ENCODE measurements at places on chromosomes 1 and 21.

DNA sequence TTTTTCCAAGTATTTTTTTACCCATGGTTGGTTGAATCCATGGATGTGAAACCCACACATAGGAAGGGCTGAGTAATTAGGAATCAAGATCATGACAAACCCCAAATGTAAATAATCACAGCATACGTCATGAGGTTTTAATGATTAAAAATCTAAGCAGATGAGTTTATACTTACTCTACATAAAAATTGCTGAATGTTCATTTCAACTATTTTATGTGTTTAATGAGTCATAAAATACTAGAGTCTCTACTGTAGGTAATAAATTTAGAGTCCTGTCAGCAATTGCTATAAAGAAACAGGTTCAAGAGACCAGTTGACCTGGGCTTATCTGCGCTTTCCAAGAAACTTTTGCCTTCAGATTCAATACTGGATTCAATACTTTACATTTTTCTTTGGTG lies 18.2 kb downstream of the CTH start:
- DNase-seq, result no peak

GRCh38 chr1:206579747-206580437 lies 32.4 kb downstream of the EIF2D start:
- DNase-seq, result no peak

- peak; percentile 83 for DNase-seq
Measured at GRCh38 chr1:112718691-112719418, 3.7 kb upstream of the PPM1J start.

GRCh38 chr1:39499668-39500067 lies 8.2 kb downstream of the BMP8A start:
- DNase-seq, result no peak

- no peak for DNase-seq
Measured at GRCh38 chr1:107739201-107739600, 225.8 kb downstream of the VAV3 start.

- DNase-seq, result no peak
Measured at GRCh38 chr1:98964198-98964597, 40.5 kb downstream of the PLPPR5 start.

GRCh38 chr1:20367116-20367585 lies 76.5 kb downstream of the VWA5B1 start:
- DNase-seq, result peak; percentile 87

GRCh38 chr1:234565132-234565531 lies 44.8 kb downstream of the IRF2BP2 start:
- DNase-seq, result no peak

DNA sequence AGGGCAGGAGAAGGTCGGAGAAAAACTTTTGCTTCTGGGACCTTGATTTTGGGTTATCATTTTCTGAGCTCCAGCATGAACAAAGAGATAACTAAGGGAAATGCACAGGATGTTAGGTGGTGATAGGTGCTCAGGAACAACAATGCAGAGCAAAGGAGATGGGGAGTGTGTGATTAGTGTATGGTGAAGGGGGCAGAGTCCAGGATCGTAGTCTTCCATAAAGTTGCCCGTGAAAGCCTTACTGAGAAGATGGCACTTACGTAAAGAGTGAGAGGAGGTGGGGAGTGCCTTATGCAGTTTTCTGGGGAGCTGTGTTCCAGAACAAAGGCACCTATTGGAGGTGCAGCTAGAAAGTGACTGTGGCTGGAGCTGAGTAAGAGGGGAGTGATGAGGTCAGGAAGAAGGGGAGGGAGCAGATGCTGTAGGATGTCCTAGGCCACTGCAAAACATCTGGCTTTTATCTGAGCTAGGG lies 11.6 kb downstream of the KCNK1 start:
- no peak for DNase-seq

GRCh38 chr1:206909161-206909882 lies 12.1 kb downstream of the IL24 start:
- peak; percentile 87 for DNase-seq

DNA sequence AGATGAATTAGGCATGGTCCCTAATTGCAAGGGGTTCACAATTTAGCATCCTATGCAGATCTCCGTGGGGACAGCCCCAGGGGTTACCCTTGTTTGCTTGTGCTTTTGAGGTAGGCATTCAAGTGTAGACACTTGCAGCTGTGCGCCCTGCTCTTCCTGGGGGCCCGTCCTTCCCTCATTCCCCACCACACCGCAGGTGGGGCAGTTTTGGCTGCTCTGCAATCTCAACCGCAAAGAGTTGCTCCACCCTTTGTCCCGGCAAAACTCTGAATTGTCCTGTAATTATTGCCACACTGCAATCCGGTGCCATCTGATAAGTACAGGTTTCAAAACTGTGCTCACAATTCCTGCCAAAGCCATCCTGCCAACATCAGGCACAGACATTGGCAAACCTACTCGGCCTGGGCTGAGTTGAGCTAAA lies 65.4 kb upstream of the LYST start:
- no peak for DNase-seq

DNA sequence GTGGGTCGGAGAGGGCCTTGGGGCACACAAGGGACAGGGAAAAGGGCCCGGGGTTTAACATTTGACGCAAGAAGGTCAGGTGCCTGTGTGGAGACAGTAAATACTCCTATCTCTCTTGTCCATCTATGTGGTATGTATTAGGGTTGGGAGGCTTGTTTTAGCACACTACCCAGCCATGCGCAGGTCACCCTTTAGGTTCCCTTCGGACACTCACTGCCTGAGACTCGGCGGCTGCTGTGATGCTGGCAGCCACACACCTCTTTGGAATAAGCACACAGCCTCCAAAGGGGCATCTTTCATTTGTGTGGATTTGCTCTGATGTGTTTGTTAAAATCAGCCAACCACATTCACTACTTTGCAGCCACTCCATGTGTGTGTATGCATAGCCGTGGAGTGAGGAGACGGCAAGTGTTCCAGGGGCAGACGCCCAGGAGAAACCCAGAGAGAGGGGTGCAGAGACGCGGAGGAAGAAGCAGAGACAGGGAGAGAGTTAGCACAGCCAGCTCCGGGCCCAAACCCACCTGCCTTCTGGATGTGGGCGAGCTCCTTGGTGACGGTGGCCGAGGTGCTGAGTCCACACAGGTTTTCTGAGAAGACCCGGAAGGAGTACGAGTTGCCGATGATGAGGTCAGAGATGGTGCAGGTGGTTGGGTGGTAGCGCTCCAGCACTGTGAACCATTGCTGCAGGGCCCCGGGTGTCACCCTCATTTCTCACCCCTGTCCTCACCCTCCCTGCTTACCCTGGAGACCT lies 5.7 kb downstream of the MYBPH start:
- no peak for DNase-seq

- DNase-seq, result no peak
Measured at GRCh38 chr1:207279652-207280051, 41.8 kb upstream of the CD55 start.

- DNase-seq, result no peak
Measured at GRCh38 chr1:78370356-78370755, 120.4 kb upstream of the PTGFR start.

- no peak for DNase-seq
Measured at GRCh38 chr1:25579292-25580252, 36.2 kb downstream of the LDLRAP1 start.

DNA sequence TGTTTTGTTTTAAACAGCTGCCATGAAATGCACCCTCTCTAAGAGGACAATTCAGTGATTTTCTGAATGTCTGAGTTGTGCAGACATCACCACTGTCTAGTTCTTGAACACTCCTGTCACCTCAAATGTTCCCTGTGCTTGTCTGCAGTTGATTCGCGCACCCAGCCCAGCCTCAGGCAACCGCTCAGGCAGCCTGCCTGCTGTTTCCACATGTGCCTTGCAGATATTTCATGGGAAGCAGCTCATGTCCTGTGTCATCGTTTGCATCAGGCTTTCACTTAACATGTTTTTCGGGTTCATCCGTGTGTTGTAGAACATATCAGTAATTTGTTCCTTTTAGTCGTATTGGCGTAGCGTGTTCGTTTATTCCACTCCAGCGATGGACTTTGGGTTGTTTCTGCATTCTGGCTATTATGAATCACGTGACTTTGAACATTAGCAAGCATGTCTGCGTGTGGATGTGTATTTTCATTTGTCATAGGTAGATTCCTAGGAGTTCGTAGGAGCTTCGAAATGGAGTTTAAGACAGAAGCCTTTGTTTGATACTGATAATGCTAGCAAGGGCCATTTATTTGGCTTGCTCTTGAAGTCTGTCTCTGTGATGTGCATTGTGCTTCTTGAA lies 12.1 kb downstream of the ADARB1 start:
- no peak for DNase-seq

- DNase-seq, result no peak
Measured at GRCh38 chr1:30663596-30664091, 59.7 kb downstream of the MATN1 start.

- DNase-seq, result no peak
Measured at GRCh38 chr21:32726839-32727686, 750 bp downstream of the SYNJ1 start.

All from iPS-NIHi11 (cell line).